ENCODE measurements at places on chromosomes 12 and 14.

DNA sequence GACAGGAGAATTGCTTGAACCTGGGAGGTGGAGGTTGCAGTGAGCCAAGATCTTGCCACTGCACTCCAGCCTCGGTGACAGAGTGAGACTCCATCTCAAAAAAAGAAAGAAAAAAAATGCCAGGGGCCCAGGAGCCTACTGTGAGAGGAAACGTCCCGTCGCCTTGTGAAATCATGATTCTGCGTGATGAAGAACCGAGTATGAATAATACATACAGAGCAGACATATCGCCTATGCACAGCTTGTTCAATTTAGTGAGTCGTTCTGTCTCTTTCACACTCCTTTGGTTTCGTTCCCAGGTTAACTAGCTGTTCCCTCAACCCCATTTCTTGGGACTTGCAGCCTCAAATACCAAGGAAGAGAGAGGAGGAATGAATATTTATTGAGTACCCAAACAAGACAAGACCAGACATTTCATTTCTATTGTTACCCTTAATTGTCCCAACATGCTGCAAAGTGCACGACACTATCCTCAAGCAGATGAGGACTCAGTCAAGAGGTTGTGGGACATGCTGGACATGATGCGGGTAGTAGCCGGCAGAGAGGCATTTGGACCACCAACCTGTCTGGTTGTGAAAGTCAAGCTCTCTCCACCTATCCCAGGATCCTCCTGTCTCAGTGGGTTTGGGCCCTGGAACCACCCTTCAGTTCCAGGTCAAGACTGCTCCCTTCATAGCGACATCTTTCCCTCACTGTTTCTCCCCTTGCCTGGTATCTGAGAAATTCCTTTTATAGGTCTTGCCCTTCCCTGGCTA is 8.6 kb upstream of the CD27 start:
- no peak for DNase-seq

- DNase-seq: no peak
These were observed 8.7 kb downstream of the POLE2 start for GRCh38 chr14:49679271-49679670.

- DNase-seq: no peak
These were observed 6.0 kb upstream of the UBC start for GRCh38 chr12:124920353-124920935.

DNA sequence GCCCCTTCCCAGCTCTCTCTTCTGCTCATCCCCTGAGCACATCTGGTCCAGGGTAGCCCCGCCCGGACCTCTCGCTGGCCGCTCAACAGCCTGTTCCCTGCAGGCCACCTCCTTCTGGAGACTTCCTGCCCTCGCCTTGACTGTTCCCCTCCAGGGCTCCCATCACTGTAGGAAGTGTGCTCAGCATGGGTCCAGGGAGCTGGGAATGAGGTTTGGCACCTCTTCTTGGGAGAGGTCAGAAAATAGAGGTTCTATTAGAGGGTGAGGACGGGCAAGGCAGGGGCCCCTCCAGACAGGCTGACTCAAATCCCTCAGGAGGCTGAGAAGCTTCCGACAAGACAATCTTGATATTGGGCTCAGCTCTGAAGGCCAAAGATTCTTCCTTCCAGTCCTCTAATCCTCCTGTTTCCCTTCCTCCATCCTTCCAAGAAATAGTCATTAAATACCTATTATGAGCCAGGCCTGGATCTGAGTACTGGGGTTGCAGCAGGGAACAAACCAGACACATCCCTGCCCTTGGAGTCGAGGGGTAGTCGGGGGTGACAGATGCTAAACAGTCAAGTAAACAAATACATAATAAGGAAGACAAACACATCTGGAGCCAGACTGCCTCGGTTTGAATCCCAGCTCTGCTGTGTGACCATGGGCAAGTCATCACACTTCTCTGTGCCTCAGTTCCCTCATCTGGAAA is 30.6 kb downstream of the CMKLR1 start:
- DNase-seq: no peak

GRCh38 chr12:9991876-9992275 is 7.0 kb downstream of the CLEC1B start:
- no peak for DNase-seq

DNA sequence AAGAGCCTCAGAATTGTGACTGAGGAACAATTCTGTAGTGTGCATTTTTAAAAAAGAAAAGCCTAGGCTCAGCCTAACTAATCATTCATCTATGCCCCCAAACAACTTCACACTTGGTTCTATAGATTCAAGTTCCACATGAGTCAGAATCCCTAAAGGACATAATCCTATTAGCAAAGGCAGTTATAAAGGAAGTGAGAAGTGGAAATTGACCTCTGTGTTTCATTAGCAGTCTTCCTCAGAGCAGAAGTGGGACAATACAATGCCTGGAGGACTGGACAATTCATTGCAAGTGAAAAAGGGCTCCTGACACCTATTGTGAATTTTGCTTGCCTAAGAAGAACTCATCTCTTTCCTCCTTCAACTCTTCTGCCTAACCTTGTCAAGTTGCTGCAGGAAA is 222.3 kb downstream of the PTPRO start:
- no peak for DNase-seq

DNA sequence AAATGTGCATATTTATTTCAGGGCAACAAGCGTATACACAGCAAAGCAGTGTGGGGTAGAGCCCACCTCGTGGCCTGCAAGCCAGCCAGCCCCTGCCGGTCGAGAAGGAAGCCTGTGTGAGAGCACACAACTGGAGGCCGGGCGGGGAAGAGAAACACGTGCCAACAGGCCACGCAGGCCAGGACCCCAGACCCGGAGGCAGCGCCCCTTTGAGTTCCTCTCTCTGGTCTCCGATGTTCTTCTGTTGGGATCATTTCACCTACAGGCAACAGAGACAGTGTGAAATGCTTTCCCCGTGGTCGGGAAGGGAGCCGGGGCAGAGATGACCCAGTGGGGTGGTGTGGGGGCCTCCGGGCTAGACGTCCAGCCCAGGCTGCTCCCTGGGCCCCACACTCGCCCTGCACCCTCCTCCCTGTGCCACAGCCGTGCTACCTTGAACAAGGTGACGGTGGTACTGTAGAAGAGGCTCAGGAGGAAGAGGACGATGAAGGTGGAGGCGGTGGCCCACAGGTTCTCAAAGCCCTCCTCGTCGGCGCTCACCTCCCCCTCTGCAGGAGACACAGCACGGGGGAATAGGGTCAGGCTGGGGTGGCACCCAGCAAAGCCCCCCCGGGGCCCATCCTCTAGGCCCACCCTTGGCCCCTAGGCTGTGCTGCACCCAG is 325.5 kb downstream of the TMEM121 start:
- peak; percentile 15 for DNase-seq

DNA sequence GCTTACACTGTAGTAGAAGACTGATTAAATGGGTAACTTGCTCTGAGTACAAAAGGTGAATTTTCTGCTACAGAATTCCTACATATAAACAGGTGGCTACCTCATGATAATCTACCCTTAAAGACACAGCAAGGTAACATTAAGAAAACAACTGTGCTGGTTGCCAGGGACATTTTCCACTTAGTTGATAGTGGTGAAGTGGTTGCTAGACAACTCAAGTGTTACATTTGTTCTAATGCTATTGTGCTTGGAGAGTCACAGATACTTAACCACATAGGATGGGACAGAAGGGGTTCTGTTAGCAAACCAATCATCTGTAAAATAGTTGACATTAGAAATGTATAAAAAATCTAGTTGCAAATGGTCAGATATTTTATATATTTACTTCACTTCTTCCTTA is 870.3 kb upstream of the SEL1L start:
- no peak for DNase-seq

- no peak for DNase-seq
These were observed 48.8 kb upstream of the MTERF2 start for GRCh38 chr12:107035733-107036132.

DNA sequence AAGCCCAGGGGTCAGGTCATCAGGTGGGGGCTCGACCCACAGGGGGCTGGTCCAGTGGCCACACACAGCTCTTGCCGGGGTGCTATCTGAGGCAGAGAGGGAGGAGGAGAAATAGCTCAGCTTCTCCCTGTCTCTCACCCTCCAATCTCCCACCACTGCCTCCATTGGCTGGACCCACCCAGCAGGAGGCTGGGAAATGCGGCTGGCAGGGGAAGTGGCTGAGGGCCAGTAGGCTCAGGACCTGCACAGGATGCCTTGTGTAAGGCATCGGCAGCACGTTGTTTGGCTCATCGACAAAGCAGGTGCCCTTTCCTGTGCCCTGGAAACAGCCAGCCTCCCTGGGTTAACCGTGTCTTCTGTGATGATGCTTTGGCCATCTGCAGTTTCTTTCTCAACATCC is 58.8 kb upstream of the SLC24A4 start:
- DNase-seq: no peak

DNA sequence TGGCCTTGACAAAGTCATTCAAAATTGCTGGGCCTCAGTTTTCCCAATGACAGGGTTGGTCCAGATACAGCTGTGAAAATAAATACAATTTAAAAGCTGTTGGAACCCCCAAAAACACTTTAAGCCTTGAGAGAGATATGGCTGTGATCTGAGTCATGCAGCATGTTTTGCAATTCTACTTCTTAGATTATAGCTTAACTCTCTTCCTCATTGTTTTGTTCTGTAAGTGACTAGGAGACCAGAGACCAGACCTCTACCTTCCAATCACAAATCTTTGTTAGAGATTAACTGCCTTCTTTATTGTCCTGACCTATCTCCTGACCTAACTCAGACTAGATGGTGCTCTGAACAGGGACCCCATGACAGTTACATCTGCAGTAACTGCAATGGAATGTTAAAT is 198.1 kb downstream of the STXBP6 start:
- DNase-seq: no peak

DNA sequence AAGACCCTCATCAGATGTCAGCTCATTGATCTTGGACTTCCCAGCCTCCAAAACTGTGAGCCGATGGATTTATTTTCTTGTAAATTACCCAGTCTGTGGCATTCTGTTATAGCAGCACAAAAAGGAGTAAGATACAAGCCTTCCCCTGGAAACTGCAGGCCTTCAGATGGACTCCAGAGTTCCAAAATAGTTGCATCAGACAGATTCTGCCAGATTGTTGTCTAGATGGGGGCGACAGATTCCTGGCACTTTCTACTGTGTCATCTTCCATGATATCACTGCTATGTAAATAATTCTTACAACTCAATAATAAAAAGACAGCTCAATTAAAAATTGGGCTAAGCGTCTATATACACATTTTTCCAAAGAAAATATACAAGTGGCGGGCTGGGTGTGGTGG is 17.2 kb upstream of the MARK3 start:
- DNase-seq: no peak

DNA sequence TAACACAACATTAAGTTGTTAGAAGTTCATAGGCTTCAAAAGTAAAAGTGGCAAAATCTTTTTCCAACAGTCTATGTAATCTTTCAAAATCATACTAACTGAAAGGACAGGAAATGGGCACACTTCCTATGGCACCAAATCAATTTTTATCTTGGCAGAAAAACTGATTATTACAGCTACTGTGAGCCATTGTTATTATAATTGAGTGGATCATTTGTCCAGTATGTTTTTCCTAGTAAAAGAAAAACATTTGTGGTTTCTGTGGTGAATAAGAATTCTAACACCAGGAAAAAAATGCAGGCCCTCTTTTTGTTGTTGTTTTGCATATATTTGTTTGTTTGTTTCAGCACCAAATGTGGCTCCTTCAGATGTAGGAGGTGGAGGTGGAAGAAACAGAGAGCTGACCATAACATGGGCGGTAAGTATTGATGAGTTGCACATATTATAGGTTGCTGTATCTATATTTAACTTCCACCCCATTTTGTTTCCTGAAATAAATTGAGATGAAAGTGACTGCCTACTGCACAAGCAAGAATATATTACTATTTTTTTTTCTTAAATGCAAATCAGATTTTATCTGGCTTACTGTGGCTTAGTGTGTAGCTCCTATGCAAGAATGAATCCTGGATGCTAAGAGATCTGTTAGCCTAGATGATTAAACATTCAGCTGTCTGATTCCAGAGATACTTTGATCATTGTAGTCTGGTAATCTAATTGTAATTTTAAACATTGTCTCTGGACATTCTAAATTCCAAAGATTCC is 174.1 kb upstream of the PDZRN4 start:
- no peak for DNase-seq
